Activated CD4-positive, alpha-beta T cell treated with anti-CD3 and anti-CD28 coated beads, Interleukin-2, Interleukin-4, amounts not matched to agents 100 ng/mL and 50 ng/mL, durations not matched to agents 16 hours and 8 hours (primary cell): ENCODE measurements at places on chromosomes 2 and 18.

- DNase-seq: no peak
Measured at GRCh38 chr18:79549638-79550000, 130.0 kb upstream of the CTDP1 start.

- no peak for DNase-seq
Measured at GRCh38 chr2:30761226-30761625, 46.0 kb downstream of the CAPN13 start.

- DNase-seq: peak; percentile 42
Measured at GRCh38 chr18:26710470-26711096, 154.9 kb downstream of the AQP4 start.

- DNase-seq: peak; percentile 51
Measured at GRCh38 chr2:60872510-60872928, 8.9 kb upstream of the REL start.

GRCh38 chr2:164725542-164725941, 104.3 kb upstream of the GRB14 start:
- DNase-seq: no peak

GRCh38 chr2:69911985-69912563, 2.8 kb upstream of the MXD1 start:
- DNase-seq: peak; percentile 69

DNA sequence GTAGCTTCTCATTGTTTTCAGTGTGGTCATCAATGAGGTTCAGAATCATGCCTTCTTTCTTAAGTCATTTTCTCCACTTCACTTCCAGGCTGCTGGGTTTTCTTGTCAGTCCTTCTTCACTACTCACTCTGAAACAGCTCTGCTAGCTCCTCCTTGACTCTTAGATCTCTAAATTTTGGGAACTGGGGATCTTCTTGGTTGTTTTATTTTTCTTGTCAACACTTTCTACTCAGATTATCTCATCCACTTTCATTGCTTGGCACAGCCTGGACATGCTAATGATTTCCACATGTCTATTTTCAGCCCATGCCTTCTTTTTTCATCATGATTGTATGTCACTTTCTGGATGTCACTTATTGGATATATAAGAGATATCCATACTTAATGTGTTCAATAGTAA, 517.8 kb upstream of the DSEL start:
- DNase-seq: no peak

- peak; percentile 25 for DNase-seq
Measured at GRCh38 chr18:7950380-7951136, 383.4 kb downstream of the PTPRM start.
